ENCODE measurements at places on chromosomes 6 and 20.

GRCh38 chr6:109445382-109445781 lies 4.9 kb downstream of the SMPD2 start:
- DNase-seq: no peak

GRCh38 chr6:21965016-21965415 lies 331.8 kb downstream of the PRL start:
- DNase-seq: no peak

DNA sequence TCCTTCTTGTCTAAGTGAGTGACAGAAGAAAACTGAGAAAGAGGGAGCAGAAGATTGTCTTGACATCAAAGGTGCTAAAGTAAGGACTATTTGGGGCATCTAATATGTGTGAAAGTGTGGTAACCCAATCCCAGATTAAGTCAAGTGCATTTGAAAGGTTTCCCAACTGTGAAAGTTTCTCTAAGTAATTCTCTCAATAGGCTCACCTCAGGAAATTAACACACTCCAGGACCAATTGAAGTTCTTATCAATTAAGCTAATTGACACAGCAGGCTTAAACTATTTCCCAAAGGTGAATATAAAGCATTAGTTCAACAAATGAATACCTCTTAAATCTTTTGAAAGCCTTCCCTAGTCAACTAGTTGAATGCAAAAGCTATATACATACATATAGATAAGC lies 212.8 kb upstream of the FUT9 start:
- DNase-seq: peak; percentile 59

DNA sequence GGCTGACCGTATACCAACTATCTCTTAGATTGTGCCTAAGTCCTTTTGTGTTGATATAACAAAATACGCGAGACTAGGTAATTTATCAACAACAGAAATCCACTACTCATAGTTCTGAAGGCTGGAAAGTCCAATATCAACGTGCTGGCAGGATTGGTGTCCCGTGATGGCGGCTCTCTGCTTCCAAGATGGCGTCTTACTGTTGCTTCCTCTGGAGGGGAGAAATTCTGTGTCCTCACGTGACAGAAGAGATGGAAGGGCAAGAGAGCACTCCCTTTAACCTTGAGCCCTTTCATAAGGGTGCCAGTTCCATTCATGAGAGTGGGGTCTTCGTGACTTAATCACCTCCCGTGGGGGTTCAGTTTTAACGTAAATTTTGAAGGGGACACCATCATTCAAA lies 28.1 kb downstream of the RNF144B start:
- DNase-seq: no peak

- no peak for DNase-seq
Measured at GRCh38 chr6:64817525-64817924, 889.5 kb downstream of the EYS start.
